ENCODE measurements at places on chromosomes 7 and 10. TPM values are rescaled to one million over a fixed set of nuclear protein-coding genes. Genes with fewer than 3 reads are reported as not detected.

COMTD1 gene
- 24.0 TPM for total RNA-seq

OPALIN gene
- total RNA-seq: not detected

MET gene
- 23.2 TPM for total RNA-seq

STOX1 gene
- 1.8 TPM for total RNA-seq

SP4 gene
- total RNA-seq: 5.7 TPM

SGPL1 gene
- total RNA-seq: 15.1 TPM

IGFBP3 gene
- 38.0 TPM for total RNA-seq

VWDE gene
- total RNA-seq: not detected

TAS2R5 gene
- total RNA-seq: not detected

NFKB2 gene
- total RNA-seq: 12.8 TPM

STEAP2 gene
- 1.4 TPM for total RNA-seq

GIMAP6 gene
- total RNA-seq: 10.3 TPM

CFAP46 gene
- 20.4 TPM for total RNA-seq

TAF5 gene
- total RNA-seq: 3.8 TPM

LRRC61 gene
- total RNA-seq: 3.7 TPM

CCL24 gene
- not detected for total RNA-seq

SPDYE11 gene
- total RNA-seq: not detected

EBLN1 gene
- not detected for total RNA-seq

ZPBP gene
- total RNA-seq: not detected

LAMTOR4 gene
- total RNA-seq: 48.7 TPM

ANXA8 gene
- not detected for total RNA-seq

Measured in psoas muscle (tissue), 8 donors.